Right lobe of liver (tissue), 6 donors: ENCODE measurements at places on chromosomes 7 and 10. TPM values are rescaled to one million over a fixed set of nuclear protein-coding genes. Genes with fewer than 3 reads are reported as not detected.

ZCWPW1 gene
- 3.9 TPM for total RNA-seq

CYP17A1 gene
- total RNA-seq: 0.81 TPM

TAS2R41 gene
- not detected for total RNA-seq

DHX32 gene
- total RNA-seq: 16.0 TPM

WASHC2A gene
- 26.1 TPM for total RNA-seq

CPEB3 gene
- total RNA-seq: 11.0 TPM

OR13A1 gene
- total RNA-seq: not detected

LDB3 gene
- total RNA-seq: 0.12 TPM

CTTNBP2 gene
- total RNA-seq: 2.3 TPM

CHST3 gene
- 1.7 TPM for total RNA-seq

ATXN7L1 gene
- total RNA-seq: 13.4 TPM

C7orf57 gene
- total RNA-seq: not detected

STX1A gene
- 1.7 TPM for total RNA-seq

OPN1SW gene
- total RNA-seq: not detected

LRWD1 gene
- 15.4 TPM for total RNA-seq

WNT8B gene
- 0.19 TPM for total RNA-seq

LOXL4 gene
- 22.6 TPM for total RNA-seq

MYPN gene
- total RNA-seq: not detected

FOXP2 gene
- total RNA-seq: 8.3 TPM

PNLIPRP1 gene
- total RNA-seq: not detected

DOCK4 gene
- 9.4 TPM for total RNA-seq

CAV1 gene
- 14.8 TPM for total RNA-seq

ABCC2 gene
- 150 TPM for total RNA-seq

NPTX2 gene
- total RNA-seq: 1.0 TPM

GRM3 gene
- total RNA-seq: not detected

UPK3B gene
- total RNA-seq: 0.51 TPM

AP4M1 gene
- total RNA-seq: 4.1 TPM

VSIR gene
- total RNA-seq: 13.6 TPM

AS3MT gene
- 23.2 TPM for total RNA-seq

TMUB1 gene
- 43.8 TPM for total RNA-seq

ASB4 gene
- 0.31 TPM for total RNA-seq

RAMP3 gene
- total RNA-seq: 23.5 TPM

LRMDA gene
- total RNA-seq: 13.4 TPM

PLCE1 gene
- 0.61 TPM for total RNA-seq

ERVW-1 gene
- total RNA-seq: not detected

ZNF485 gene
- total RNA-seq: 2.4 TPM

CDC14C gene
- total RNA-seq: not detected

KCP gene
- total RNA-seq: 0.22 TPM

CPA2 gene
- not detected for total RNA-seq

COMTD1 gene
- 17.9 TPM for total RNA-seq

HECW1 gene
- total RNA-seq: not detected

CYP2E1 gene
- 3,856 TPM for total RNA-seq

NUDT1 gene
- total RNA-seq: 2.6 TPM

MICALL2 gene
- 23.8 TPM for total RNA-seq

ABLIM1 gene
- total RNA-seq: 58.4 TPM

CNPY1 gene
- total RNA-seq: not detected

EXOC6 gene
- 8.5 TPM for total RNA-seq

NFE2L3 gene
- 1.2 TPM for total RNA-seq

GPR15LG gene
- not detected for total RNA-seq

SLC25A28 gene
- 17.1 TPM for total RNA-seq

DGKB gene
- 0.11 TPM for total RNA-seq

GRID2IP gene
- not detected for total RNA-seq

PTF1A gene
- total RNA-seq: not detected

FLNC gene
- 0.62 TPM for total RNA-seq
